ENCODE measurements at places on chromosomes 16 and 17. TPM values are rescaled to one million over a fixed set of nuclear protein-coding genes. Genes with fewer than 3 reads are reported as not detected.

The FA2H gene
- polyA plus RNA-seq = not detected

DNA sequence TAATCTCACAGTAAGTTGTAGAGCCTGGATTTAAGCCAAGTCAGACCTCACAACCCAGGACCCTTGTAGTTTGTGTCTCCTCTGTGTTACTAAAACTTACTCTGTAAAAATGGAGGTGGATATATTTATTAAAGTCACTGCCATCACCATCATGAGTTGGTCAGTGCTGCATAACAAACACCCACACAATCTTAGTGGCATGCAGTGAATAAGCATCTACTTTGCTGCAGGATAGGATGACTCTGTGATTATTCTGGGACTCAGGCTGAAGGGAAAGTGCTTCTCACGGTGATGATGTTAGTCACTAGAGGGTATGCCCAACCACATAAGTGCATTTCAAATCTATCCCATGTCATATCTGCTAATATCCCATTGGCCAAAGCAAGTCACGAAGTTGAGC, 398.7 kb downstream of the XYLT1 start:
- no peaks in the 10 kb centered on the region for H3K36me3 ChIP-seq
- H3K27me3 ChIP-seq = no peaks in the 10 kb centered on the region
- H3K4me1 ChIP-seq = peaks cover 9% of the 10 kb centered on the region
- H3K4me3 ChIP-seq = no peak overlapping the region

DNA sequence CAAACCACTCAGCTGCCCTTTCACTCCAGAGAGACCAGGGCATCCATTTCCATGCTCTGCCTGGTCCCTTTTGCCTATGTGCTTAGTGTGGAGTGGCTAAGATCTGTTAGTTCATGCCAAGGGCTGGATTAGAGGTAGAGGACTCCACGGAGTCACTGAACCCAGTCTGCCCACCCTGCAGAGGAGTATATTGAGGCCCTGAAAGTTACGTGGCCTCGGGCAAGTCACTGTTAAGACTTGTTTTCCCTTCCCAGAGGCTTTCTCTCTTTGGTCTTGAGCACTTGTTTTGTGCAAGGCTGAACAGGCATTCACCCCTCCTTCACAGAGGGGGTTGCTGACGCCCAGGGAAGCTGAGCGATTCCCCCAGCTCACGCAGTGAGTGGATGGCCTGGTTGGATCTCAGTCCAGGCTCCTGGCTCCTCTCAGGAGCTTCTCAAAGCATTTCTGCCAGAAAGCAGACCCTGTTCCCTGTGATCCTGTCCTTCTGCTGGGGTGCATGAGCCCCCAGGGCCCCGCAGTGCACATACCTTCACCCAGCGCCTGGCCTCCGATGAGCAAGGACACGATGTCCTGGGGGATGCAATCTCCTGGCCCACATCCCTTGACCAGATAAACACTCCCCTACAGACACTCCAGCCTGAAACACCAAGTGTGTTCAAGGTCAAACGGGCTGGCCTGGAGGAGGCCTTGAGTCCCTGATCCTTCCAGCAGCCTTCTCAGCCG, 153.4 kb upstream of the GSE1 start:
- no peaks in the 10 kb centered on the region for H3K36me3 ChIP-seq
- peaks cover 19% of the 10 kb centered on the region for H3K27me3 ChIP-seq
- no peak overlapping the region for H3K27ac ChIP-seq
- H3K4me1 ChIP-seq = peaks cover 10% of the 10 kb centered on the region
- H3K4me3 ChIP-seq = no peak overlapping the region

GRCh38 chr16:84758627-84759026, 58.8 kb downstream of the USP10 start:
- peaks cover 18% of the 10 kb centered on the region for H3K36me3 ChIP-seq
- no peak overlapping the region for H3K27ac ChIP-seq
- no peaks in the 10 kb centered on the region for H3K27me3 ChIP-seq
- H3K4me1 ChIP-seq = peaks cover 48% of the 10 kb centered on the region

DNA sequence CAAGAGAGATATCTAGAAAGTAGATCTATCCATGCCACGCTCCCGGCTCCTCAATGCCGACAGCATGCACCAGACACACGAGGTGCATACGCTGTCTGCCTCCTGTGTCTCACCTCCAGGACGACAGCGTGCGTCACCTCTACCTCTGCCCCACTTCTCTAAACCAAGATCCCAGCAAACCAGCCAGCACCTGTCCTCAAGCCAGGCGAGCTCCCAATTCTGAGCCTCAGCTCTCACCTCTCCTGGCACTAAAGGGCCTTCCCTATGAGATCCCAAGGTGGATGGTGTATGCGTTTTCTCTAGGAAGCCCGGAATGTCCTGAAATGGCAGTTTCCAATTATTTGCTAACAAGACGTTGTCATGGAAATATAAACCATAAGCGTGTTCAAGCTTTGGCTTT, 36.2 kb upstream of the RCVRN start:
- H3K4me1 ChIP-seq = no peaks in the 10 kb centered on the region
- H3K36me3 ChIP-seq = no peaks in the 10 kb centered on the region
- no peak for DNase-seq
- H3K27me3 ChIP-seq = no peaks in the 10 kb centered on the region

DNA sequence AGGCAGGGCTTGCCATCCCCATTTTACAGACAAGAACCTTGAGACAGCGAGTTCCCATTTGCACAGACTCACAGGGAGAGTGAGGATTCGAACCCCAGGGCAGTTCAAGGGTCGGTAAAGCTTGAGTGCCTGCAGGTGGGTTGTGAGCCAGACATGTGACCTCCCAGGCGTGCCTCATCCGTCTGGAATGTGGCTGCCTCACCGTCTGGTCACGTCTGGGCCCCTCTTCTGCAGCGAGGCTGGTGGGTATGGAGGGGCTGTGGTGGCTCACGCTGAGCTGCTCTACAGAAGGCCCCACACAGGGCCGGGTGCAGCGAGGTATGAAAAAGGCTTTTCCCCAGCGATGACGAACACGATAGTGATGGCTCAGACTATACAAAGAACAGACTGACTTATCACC, 35.8 kb upstream of the LHX1 start:
- no peaks in the 10 kb centered on the region for H3K27me3 ChIP-seq
- H3K36me3 ChIP-seq = no peaks in the 10 kb centered on the region
- H3K27ac ChIP-seq = no peak overlapping the region
- no peak overlapping the region for H3K4me3 ChIP-seq
- no peaks in the 10 kb centered on the region for H3K4me1 ChIP-seq

GRCh38 chr16:79009896-79010295, 590.6 kb downstream of the MAF start:
- no peak overlapping the region for H3K4me3 ChIP-seq
- DNase-seq = no peak
- H3K36me3 ChIP-seq = no peaks in the 10 kb centered on the region
- H3K4me1 ChIP-seq = no peaks in the 10 kb centered on the region

GRCh38 chr17:27367121-27367981, 73.4 kb downstream of the WSB1 start:
- H3K27ac ChIP-seq = no peak overlapping the region
- H3K36me3 ChIP-seq = no peaks in the 10 kb centered on the region
- no peak overlapping the region for H3K4me3 ChIP-seq
- no peak for DNase-seq
- H3K4me1 ChIP-seq = no peaks in the 10 kb centered on the region

All from CD8-positive, alpha-beta memory T cell (primary cell).